Activated CD4-positive, alpha-beta T cell treated with anti-CD3 and anti-CD28 coated beads, Interleukin-2, amount 50 U/mL, for 1 hour (primary cell): ENCODE measurements at places on chromosomes 6 and 20.

GRCh38 chr6:89862273-89862672, 32.0 kb upstream of the GJA10 start:
- DNase-seq, result no peak

GRCh38 chr20:2234598-2235191, 61.1 kb upstream of the TGM3 start:
- no peak for DNase-seq

GRCh38 chr6:150766201-150766997, 99.1 kb upstream of the MTHFD1L start:
- no peak for DNase-seq

DNA sequence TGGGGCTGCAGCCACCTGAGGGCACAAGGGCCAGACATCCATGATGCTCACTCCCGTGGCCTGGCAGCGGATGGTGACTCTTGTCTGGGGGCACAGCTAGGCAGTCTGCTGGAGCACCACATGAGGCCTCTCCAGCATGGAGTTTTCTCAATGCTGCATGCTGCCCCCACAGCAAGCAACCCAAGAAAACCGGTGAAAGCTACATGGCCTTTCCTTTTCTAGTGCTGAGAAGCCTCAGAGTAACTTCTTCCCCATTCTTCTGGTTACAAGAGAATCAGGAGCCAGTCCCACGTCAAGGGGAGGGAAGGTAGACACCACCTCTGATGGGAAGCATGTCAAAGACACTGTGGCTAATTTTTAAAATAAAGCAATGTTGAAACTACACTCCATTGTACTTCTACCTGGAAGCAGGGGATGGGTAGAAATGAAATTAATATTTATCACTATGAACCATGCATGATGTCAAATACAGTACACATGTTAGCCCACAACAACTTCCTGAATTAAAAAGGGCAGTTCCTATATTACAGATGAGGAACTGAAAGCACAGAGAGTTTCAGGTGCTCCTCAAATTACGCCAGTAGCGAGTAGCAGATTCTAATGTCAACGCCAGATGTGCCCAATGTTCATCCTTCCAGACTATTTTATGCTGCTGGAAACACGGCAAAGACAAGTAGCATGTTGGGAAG, 101.5 kb downstream of the LAMP5 start:
- no peak for DNase-seq

GRCh38 chr6:127291495-127291894, 24.8 kb downstream of the RNF146 start:
- no peak for DNase-seq

GRCh38 chr20:48749437-48749836, 78.4 kb downstream of the PREX1 start:
- DNase-seq, result no peak

DNA sequence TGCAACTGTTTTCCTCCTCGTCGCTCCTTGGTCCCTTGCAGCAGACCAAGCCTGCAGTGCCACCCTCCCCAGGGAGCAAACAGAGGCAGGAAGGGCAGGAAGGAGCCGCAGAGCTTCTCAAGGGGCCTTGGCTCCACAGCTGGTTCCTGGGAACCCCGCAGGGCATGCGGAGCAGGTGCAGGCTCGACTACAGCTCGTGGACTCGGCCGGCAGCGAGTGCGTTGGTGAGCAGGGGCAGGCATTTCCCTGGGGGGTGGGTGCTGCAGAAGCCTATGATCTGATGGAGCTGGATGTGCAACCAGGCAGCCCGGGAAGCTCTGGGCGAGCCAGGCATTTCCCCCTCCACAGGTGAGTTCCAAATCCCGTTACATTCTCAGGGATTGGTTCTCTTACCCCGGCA, 37.1 kb downstream of the FRMD1 start:
- DNase-seq, result no peak

- no peak for DNase-seq
Observed at GRCh38 chr20:4084721-4085120, 69.4 kb upstream of the RNF24 start.

GRCh38 chr6:135251498-135252441, 70.7 kb downstream of the MYB start:
- DNase-seq, result no peak

DNA sequence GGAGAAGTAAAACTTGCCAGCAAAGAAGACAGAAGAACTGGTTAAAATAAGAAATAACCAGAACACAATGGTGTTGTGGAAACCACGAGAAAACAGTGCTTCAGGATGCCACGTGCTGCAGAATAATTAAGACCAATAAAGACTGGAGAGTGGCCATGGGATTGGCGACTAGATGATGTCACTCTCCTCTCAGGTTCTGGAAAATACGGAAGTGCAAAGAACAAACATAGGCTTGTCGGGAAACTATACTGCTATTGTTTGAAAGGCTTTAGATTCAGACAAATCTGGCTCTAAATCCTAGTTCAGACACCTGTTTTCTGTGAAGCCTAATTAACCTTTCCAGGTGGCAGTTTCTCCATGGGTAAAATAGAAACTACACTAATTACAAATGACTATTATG, 138.4 kb upstream of the STXBP5 start:
- no peak for DNase-seq

DNA sequence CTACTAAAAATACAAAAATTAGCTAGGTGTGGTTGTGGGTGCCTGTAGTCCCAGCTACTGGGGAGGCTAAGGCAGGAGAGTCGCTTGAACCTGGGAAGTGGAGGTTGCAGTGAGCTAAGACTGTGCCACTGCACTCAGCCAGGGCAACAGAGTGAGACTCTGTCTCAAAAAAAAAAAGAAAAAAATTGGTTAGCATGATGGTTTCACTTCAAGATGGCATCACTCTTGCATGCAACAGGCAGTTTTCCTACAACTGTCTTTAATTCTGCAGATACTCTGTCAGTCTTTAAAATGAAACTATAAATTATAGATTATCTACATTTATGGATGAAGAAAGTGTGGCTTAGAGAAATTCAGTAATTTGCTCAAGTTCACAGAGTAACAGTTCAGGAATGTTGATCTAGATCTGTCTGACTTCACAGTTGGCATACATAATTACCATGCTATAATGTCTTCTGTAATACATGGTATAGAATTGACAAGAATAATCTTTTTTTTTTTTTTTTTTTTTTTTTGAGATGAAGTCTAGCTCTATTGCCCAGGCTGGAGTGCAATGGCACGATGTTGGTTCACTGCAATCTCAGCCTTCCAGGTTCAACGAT, 27.0 kb downstream of the ITCH start:
- no peak for DNase-seq

DNA sequence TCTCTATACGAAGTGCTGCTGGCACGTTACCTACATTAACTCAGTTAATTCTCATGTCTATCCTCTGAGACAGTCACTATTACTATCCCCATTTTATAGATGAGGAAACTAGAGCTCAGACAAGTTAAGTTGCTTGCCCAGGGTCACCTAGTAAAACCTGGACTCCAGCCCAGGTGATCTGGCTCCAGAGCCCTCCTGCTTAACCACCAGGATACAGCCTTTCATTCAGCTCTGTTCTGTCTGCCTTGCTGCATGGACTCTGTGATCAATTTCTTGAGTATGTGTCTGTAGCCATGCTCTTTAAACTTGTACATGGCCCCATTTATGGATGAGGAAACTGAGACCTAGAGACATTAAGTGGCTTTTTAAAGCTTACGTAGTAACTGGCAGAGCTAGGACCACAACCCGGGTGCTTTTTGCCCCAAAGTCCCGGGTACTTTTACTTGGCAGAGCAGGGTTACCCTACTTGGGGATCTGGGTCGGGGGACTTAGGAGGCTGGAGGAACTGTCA, 4.7 kb downstream of the CDKN1A start:
- no peak for DNase-seq

DNA sequence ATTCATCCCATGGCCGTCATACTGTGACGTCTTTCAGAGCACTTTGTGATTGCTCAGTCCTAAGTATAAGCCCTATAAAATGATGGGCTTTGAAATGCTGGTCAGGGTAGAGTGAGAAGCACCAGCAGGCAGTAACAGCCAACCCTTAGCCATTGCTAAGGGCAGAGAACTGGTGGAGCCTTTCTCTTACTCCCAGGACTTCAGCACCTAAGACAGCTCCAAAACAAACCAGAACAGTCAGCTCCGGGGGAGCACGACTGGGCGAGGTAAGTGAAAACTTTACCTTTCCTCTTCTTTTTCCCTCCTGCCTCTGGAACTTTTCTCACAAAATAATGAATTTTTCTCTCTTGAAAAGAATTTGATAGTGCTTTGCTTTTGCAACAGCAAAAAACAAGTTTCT, at the start of gene VIP:
Gene VIP, plus strand, starts transcription at position 104 of the 400 bp plus-strand sequence. CDS start 1,381 bp downstream, outside the sequence.
- DNase-seq, result no peak

GRCh38 chr20:19975901-19976300, 41.3 kb upstream of the NAA20 start:
- no peak for DNase-seq

DNA sequence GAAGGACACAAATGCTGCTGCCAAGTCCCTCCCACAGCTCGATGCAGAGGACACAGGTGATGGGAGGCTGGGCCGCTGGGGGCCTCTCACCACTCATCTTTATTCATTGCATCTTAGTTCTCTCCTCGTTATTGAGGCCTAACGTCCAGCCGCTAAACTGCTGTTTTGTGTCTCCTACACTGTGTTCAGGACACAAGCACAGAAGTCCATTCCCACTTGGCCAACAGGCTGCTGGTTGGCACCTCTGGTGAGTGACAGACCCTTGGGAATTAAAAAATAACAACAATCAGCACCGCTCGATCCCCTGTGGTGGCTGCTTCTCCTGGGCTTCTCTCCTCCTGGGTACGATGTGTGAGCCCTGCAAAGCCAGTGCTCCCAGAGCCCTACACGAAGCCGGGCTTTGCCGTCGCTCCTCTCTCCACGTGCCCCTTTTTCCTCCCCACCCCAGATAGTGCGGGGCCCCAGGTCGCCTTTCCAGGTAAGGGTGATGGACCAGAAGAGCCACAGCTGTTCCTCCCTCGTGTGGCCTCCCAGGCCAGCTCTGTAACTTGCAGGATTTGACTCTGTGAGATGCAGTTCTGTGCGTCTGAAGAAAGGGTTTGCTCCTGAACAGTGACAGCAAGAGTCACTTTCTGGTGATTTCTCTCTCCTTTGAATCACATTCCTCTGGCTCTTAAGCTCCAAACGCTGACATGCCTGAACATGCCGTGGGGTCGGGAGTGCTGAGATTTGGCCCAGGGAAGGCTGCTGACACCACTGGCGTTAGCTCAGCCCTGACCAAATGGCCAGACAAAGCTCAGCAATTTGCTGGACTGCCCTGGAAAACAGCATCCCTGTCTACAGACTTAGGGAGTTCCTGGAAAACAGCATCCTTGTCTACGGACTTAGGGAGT, 59.3 kb downstream of the DLL1 start:
- DNase-seq, result no peak

GRCh38 chr6:95530176-95530819, 47.0 kb upstream of the MANEA start:
- no peak for DNase-seq

DNA sequence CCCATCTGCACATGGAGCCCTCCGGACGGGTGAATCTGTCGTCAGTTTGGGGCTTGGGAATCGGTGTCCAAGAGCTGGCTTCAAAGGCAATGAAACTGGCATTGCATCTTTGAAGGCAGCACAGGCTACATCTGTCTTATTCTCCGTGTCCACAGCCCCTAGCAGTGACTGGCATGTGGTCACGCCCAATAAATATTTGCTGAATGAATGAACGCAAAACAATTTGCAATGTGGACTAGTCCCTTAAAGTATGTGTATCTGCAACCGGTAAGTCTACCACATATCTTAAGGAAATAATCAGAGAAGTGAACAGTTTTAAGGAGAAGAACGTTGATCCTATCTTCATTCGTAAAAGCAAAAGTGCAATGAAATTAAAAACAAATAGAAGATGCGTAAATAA, 8.0 kb upstream of the PMEPA1 start:
- DNase-seq, result no peak
